ENCODE measurements at places on chromosomes 2 and 18. TPM values are rescaled to one million over a fixed set of nuclear protein-coding genes. Genes with fewer than 3 reads are reported as not detected.

- no peak for DNase-seq
Measured at GRCh38 chr2:145960479-145961163, 1440.7 kb upstream of the ZEB2 start.

- DNase-seq, result no peak
Measured at GRCh38 chr18:61203151-61203550, 130.1 kb upstream of the CDH20 start.

DNA sequence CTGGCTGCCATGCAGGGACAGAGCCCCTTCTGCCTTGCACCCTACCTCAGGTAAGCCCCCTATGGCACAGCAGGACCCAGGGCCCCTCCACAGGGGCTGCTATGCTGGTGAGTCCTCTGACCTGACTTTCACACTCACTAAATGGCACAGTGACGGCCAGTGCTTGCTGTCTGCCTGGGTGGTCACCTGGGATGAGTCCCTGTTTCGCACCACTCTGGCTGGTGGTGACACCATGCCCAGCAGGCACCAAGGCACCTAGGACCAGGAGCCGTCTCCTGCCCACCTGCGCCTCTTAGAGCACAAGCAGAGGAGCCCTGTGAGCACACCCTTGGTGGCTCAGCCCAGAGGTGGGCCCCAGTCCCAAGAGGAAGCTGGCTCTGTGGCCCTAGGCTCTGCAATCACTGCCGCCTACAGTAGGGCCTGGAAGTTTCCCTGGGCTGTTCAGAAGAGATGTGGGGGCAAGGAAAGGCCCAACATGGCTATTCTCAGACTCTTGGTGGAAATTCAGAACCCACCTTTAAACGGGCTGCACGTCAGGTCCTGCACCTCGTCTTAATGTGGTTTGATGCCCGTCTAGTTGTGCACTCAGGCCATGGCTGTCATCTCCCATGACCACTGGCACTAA lies 96.0 kb downstream of the PLB1 start:
- peak; percentile 59 for DNase-seq

DNA sequence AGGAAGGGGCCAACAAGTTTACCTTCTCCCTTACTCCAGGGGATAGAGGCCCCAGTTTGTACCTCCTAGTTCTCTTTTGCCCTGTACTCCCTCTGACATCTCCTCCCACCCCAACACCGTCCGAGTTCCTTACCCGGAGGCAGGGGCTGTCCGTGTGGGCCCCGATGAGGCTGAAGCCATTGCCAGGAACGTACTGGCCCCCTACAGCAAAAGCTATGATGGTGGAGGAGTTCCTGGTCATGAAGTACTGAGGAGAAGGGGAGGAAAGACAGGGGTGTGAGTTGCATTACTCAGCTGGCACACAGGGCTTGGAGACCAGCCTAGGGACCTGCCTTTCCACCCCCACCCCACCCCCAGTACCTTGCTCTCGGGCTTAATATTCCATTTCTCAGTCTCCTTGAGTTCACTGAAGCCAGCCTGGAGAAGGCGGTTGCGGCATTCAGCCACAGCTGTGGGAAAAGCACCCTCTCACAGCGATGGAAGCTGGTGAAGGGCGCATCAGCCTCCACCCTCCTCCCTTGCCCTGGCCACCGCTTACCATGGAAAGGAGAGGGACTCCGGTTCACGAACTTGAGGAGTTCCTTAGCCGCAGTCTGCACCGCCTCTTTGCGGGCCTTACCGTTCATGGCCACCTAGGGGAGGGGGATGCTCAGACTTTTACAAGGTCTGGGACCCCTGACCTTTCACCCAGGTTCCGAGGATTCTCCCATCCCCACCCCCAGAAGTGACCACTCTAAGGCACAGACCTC lies 1.0 kb downstream of the DNPEP start:
- DNase-seq, result no peak

DNA sequence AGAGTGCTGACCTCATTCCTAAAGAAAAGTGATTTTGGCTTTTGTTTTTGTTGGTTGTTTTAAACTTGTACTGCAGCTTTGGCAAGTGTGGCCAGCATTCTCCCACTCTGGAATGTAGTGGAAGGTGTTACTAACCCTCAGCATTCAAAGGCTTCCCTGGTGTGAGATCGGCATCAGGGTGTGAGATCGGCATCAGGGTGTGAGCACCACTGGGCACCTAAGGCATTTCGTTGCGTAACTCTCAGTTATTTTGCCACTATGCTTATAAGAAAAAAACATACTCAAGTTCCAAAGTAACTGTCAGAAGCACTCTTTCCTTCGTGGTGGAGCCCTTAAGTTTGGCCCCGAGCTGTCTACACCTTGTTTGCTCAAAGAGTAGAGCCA lies 1.7 kb downstream of the CYBRD1 start:
- no peak for DNase-seq

DNA sequence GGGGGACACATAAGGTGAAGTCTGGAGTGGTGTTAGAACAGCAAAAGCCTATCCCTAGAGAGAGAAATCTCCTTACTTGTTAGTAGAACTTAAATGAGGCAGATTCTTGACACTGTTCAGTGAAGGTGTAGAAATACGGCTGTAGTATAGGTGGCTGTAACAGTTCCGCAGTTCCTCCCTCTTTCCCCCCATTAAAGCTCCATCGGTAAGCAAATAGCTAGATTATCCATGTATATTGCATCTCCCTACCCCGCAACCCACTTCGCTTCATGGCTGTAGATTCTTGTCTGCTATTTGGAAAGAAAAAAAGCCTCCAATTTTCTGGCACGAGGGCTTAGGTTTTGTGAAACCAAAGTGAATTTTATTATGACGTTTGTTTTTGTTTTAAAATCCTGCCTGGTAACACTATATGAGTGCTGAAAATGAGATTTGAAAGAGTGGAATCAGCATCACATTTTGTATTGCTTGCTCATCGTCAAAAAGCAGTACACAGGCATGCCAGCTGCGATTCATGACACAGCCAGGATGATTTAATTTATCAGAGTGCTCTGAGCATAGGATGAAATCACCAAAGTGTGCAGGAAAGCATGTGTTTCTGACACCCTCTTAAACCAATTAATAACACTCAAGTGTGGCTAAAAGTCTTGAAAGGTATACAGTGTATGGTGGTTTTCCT lies 1.4 kb downstream of the FAM171B start:
- no peak for DNase-seq

The CFC1 gene
- not detected for total RNA-seq

The DIPK1C gene
- total RNA-seq, result 4.9 TPM

The MLPH gene
- 37.9 TPM for total RNA-seq

The SPDYA gene
- total RNA-seq, result not detected

The IL36A gene
- total RNA-seq, result not detected

Data from lower leg skin (tissue), 4 donors.